GM20000 (cell line): ENCODE measurements at places on chromosomes 16 and 17.

- no peak for DNase-seq
Observed at GRCh38 chr16:67406111-67406971, 9.9 kb downstream of the ZDHHC1 start.

DNA sequence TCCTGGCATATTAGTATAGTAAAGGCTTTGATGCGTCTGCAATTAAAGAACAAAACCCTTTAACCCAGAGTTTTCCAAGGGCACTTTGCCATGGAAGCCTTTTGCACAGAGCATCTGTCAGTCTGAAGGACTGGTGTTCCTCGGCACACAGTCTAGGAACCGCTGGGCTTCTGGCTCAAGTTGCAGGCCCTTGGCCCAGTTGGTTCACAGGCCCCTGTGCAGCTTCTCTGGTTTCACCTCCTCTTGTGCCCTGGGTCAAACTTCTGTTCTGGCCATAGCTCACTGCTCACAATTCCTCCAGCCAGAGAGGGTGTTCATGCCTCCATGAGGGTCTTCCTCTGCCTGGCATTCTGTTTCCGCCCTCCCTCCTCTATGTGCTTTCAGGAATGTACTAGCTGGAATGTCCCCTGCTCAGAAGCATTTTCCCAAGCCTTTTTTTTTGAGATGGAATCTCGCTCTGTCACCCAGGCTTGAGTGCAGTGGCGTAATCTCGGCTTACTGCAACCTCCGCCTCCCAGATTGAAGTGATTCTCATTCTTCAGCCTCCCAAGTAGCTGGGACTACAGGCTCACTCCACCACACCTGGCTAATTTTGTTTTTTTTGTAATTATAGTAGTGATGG, 34.5 kb upstream of the TEX2 start:
- no peak for DNase-seq

- peak; percentile 13 for DNase-seq
Observed at GRCh38 chr17:68981288-68981687, 26.1 kb upstream of the ABCA8 start.

DNA sequence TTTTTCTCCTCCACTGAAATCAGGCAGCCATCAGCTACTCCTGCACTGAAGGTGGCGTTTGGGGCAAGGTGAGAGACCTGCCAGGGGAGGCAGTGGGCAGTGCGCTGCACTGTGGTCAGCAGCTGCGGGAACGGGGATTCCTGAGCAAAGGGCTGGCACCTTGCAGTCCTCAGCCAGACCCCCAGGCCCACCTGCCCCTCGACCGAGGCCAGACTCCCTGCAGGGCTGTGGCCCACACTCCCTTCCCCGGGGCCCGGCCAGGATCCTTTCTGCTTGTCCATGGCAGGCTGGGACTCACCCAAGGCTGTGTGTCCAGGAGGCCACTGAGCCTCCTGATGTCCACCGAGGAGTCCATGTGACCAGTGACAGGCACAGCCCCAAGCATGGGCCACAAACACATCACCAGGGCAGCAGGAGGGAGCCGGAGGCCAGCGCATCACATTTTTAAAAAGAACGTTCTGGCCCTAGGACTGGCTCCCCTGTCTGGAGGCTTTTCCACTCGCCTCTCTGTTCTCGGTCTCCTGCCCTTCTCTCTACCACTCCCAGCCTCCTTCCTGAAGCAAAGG, 28.5 kb upstream of the TNRC6C start:
- DNase-seq, result no peak

- no peak for DNase-seq
Observed at GRCh38 chr17:4500191-4500571, 1.5 kb downstream of the SPNS2 start.

GRCh38 chr17:40422990-40423633, 5.4 kb upstream of the TOP2A start:
- DNase-seq, result no peak

DNA sequence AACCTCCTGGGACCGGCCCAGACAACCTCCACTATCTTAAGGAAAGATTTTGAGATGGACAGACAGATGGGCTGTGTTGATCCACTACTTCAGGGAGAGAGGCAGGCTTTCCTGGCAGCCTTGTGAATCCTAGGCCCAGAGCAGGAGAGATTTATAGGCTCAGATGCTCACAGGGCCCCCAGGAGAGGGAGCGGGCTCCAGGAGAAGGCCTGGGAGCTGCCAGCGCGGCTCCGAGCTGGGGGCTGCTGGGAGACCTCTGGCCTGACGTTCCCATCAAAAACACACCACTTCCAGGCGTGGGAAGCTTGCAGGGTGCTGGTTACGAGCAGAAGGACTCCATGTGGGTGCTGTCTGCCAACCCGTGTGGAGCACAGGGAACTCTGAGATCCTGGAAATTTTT, 53.2 kb downstream of the MYH11 start:
- no peak for DNase-seq

GRCh38 chr17:48051283-48051682, 3.1 kb downstream of the NFE2L1 start:
- DNase-seq, result no peak

GRCh38 chr17:29195465-29196081, 15.4 kb upstream of the MYO18A start:
- peak; percentile 69 for DNase-seq

- DNase-seq, result no peak
Observed at GRCh38 chr17:78737332-78737731, 44.7 kb downstream of the CYTH1 start.

GRCh38 chr17:31856750-31857149, 2.3 kb downstream of the COPRS start:
- DNase-seq, result no peak

DNA sequence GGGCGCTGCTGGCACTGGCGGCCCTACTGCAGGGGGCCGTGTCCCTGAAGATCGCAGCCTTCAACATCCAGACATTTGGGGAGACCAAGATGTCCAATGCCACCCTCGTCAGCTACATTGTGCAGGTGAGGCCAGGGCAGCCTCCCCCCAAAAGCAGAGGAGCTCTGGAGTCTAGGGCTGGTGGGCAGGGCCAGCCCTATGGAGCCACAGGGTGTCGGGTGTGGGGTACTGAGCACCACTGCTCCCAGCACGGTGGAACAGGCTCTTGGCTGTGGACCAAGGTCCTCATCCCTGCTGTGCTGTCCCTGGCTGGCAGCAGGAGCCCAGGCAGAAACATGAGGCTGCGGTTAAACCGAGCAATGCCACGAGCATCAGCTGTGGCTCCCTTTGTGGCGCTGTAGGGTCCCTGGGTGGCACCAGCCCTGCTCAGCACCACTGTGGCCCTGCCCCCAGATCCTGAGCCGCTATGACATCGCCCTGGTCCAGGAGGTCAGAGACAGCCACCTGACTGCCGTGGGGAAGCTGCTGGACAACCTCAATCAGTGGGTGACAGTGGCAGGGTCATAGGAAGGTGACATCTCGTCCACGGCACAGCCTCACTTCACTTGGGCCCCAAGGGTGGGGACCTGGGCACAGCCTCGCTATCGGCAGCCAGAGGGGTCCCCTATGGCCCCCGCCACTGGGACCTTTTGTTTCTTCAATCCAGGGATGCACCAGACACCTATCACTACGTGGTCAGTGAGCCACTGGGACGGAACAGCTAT, 1.1 kb downstream of the DNASE1 start:
- no peak for DNase-seq

GRCh38 chr16:20319406-20319805, 7.9 kb downstream of the GP2 start:
- DNase-seq, result no peak

DNA sequence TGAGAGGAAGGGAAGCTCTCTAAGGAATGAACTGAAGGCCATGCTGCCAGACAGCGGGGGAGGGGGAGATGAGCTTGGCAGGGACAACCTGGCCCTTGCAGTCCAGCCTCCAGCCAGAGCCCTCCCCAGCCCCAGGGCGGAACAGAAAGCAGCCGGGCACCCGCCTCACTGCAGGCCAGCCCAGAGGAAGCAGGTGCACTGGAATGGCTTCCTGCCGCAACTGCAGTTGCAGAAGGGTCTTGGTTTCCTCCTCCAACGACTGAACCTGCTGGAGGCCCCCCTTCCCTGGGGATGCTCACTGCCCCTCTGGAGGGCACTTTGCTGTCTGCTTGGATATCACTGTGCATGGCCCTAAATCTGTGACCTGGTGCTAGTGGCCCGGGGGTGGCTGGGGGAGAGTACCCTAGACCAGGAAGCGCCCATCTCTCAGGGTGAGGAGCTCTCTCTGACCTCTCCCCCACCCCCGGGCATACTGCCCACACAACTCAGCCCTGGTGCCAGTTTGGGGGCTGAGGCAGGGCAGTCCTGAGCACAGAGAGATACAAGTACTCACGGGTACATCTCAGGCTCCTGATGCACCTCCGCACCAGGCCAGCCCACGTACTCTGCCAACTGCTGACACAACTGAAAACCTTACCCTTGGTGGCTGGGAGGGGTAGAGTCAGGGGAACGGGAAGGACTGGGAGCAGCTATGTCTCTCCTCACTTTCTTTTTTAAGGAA, 41.1 kb downstream of the MYO18A start:
- no peak for DNase-seq

DNA sequence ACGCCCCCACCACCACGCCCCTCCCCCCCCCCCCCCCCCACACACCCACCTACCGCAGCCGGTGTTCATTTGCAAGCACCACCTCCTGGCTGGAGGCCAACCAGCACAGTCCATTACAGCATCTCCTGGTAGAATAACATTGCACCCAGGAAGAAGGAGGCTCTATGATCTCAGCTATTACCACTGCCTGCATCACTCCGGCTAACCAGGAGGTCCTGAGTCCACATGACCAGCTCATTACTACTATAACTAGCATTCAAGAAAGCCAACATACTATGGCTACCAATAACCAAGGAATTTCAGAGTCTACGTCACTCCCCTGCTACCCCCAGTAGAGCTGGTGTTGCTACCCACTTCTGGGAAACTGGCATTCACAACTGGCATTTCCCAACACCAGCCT, 81.1 kb upstream of the ALOX12 start:
- DNase-seq, result no peak

DNA sequence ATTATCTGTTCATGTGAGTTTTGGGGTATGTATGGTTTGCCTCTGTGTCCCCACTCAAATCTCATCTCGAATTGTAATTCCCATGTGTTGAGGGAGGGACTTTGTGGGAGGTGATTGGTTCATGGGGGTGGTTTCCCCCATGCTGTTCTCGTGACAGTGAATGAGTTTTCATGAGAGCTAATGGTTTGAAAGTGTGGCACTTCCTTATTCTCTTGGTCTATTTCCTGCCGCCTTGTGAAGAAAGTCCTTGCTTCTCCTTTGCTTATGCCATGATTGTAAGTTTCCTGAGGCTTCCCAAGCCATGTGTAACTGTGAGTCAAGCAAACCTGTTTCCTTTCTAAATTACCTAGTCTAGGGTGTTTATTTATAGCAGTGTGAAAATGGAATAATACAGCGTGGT, 128.1 kb upstream of the HS3ST4 start:
- DNase-seq, result no peak

GRCh38 chr16:81347425-81347824, 32.7 kb downstream of the GAN start:
- DNase-seq, result no peak

DNA sequence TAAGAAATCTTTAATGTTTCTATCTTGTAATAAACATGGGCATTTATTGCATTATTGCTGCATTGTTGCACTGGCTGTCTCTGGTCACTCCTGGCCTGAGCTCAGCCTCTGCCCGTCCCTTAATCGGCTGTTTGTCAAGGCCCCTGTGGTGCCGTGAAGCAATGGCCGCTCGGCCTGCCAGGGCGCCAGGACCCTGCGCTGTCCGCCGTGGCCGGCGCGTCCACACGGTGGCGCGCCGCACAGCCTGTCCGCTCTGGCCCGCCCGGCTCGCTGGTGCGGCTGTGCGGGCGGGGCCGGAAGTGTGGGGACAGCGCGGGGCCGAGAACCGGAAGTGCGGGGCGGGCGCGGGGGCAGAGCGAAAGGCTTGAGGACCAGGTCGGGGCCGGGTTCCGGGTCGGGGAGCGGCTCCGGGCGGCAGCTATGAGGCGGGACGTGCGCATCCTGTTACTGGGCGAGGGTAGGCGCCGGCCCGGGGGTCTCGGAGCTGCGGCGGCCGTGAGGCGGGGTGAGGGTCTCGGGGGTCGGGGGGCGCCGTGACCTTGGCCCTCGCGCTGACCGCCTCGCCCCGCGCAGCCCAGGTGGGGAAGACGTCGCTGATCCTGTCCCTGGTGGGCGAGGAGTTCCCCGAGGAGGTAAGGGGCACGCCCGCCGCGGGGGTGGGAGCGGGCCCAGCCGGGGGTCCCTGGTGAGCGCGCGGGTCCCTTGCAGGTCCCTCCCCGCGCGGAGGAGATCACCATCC, at the start of gene RHOT2:
TSS of gene RHOT2 (plus strand) at position 353 of the 739 bp plus-strand sequence. CDS start at position 421, 68 bp downstream.
- DNase-seq, result peak; percentile 97

- no peak for DNase-seq
Observed at GRCh38 chr16:87784812-87785211, 19.0 kb upstream of the KLHDC4 start.

DNA sequence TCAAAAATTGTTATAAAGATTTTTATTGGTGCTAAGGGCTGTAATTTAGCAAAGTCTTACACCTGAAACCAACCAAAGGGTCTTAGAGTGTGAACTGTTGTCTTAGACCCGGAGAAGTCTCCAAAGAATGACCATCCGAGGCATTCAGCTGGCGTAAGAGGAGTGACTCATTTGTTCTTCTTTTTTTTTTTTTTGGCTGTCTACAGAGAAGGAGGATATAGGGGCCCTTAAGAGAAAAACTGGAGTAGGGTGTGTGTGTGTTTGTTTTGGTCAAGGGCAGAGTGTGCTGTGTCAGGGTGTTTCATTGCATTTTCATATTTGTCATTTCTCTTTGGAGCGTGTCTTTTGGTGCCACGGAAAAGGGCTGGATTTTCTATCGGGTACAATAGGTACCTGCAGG, 508.0 kb downstream of the WWOX start:
- DNase-seq, result no peak

DNA sequence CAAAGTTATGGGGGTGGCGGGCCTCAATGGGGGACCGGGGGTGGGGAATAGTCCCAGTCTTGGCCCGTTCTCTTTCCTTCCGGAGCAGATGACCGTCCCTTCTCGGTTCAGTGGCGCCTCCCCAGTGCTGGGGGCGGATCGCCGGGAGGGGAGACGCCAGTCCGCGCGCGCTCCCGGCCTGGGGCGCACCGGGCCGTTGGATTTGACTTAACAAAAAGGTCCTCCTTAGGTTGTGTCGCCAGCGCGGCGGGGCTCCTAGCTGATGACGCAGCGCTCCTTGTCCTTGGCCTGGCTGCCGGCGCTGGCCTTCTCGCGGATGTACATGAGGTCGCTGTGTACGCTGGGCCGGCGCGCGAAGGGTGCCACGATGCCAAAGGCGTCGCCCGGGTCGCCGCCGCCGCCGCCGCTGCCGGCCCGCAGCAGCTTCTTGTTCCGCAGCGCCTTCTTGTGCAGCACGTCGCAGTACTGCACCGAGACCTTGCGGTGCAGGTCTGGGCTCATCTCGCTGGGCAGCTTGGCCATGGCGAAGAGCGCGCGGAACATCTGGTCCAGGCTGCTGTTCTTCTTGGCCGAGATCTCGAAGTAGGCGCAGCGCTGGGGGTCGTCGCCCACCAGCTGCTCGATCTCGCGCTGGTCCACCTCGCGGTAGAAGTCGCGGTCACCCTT, 1.2 kb downstream of the RASD1 start:
- no peak for DNase-seq

- no peak for DNase-seq
Observed at GRCh38 chr16:80250381-80250780, 290.4 kb upstream of the DYNLRB2 start.
